ENCODE measurements at places on chromosomes 6 and 20.

DNA sequence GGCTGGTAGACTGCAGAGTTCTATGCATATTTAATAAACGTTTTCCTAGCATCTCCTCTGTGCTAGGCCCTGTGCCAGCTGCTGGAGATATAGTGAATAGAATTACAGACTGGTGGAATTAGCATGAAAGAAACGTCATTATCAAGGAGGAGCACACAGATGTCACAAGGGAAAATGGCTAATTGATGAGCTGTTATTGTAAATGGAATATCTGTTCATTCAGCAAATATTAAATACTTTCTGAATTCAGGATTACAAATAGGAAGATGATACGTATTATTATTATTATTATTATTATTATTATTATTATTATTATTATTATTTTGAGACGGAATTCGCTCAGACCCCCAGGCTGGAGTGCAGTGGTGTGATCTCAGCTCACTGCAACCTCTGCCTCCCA, 1.2 kb downstream of the AAR2 start:
- no peak for DNase-seq

GRCh38 chr20:31573555-31574321, 31.4 kb upstream of the ID1 start:
- no peak for DNase-seq

DNA sequence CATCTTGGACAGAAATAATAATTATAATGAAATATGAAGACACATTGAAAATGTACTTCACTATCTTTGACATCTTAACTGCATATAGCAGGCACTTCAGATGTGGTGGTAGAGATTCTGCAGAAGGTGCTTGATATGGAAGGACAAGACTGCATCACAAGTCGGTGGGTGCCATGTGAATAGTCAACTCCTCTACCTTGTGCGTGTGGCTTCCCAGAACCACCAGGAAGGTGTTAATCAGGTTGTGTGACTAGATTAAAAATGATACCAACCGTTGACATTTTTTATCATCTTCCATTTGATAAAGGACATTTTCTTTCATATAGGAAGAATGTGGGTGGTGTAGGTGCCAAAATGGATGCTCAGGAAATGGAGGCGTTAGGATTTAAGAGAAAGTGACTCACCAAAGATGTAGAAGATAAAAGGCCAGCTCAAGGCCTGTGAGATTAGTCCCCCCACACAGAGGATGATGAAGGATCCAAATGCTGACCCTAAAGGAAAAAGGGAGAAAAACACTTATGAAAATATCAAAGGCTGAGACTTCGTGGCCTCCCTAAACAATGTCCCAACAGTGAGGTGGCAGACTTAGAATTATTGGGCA, 12.3 kb downstream of the SLC17A2 start:
- DNase-seq: no peak

DNA sequence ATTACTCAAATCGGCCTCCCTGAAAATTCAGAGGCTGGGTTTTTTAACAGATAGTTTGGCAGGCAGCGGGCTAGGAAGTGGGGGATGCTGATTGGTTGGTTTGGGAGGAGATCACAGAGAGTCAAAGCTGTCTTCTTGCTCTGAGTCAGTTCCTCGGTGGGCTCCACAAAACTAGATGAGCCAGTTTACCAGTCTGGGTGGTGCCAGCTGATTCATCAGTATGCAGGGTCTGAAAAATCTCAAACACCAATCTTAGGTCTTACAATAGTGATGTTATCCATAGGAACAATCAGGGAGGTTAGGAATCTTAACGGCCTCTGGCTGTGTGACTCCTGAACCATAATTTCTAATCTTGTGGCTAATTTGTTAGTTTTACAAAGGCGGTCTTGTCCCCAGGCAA, 190.7 kb downstream of the C6orf118 start:
- no peak for DNase-seq

- no peak for DNase-seq
Observed at GRCh38 chr6:34052071-34052825, 93.6 kb downstream of the GRM4 start.

GRCh38 chr6:39804466-39805065, 12.4 kb downstream of the DAAM2 start:
- DNase-seq: peak; percentile 51

DNA sequence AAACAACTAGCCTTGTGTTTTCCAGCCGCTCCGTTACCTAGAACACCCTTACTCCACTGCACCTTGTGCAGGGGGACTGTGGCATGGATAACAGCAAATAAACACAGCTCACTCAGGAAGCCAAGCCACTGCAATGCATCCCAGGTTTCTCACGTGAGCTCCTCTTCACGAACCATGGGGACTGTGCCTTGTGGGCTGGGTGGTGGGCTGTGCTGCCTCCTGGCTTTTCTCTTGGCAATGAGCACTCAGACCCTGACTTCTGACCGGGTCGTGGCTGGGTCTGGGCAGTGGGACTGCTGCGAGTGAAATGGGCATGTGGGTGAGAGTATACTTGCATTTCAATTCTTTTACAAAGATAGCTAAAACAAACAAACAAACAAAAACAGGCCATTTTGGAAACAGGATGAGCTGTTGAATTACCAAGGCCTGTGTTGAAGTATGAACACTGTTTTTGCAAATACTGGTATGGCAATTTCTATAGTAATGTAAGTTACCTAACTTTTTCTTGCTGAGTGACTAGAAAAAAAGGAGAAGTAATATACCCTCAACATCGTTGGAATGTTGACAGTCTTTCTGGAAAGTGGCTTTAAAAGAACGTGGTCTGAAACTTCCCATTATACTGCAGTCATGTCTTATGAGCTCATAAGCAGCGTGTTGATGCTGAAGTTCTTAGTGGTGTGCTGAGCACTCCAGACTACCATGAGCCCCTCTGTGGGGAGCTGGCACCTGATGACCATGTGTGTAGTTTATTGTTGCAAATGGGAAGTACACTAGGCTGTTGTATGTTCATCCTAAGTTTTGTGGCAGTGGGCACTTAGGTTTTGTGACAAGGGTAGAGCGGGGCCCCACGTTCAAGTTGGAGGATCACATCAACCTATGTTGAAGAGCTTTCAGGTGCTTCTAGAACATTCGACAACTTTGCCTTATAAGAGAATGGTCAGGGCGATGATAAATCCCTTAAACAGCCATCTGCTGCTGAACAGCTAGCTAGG, 120.4 kb downstream of the ARMC2 start:
- no peak for DNase-seq
